Pancreas (tissue), 10 donors: ENCODE measurements at places on chromosomes 5 and 9.

GRCh38 chr5:172276214-172276613, 7.3 kb downstream of the UBTD2 start:
- DNase-seq: no peak

- no peak for DNase-seq
Observed at GRCh38 chr9:131396626-131397025, 2.7 kb downstream of the PRRC2B start.

GRCh38 chr9:133269537-133270362, 5.3 kb downstream of the ABO start:
- DNase-seq: no peak

DNA sequence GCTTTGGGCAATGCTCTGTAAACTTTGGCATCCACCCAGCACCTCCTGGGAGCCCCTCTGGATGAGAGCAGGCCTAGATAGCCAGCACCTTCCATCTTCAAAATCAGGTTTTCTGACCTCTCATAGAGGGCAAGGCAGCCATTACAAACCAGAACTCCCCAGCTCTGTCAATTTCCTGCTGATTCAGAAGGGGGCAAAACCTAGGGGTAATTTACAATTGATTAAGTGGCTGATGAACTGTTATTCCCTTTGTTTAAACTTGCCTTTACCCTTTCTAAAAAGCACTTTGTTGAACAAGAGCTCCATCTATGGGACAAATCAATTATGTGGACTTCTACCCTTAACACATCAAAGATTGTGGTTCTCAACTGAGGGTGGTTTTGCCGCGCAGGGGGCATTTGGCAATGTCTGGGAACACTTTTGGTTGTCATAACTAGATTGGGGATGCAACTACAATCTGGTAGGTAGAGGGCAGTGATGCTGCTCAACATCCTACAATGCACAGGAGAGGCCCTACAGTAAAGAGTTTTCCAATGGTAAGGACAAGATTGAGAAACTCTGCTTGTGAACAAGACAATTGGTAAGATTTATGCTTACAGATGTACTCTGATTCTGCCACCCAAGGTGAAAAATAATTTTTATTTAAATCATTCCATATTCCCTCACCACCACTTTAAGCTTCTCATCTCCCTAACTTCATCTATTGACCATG, 184.1 kb downstream of the MARCHF11 start:
- DNase-seq: no peak

DNA sequence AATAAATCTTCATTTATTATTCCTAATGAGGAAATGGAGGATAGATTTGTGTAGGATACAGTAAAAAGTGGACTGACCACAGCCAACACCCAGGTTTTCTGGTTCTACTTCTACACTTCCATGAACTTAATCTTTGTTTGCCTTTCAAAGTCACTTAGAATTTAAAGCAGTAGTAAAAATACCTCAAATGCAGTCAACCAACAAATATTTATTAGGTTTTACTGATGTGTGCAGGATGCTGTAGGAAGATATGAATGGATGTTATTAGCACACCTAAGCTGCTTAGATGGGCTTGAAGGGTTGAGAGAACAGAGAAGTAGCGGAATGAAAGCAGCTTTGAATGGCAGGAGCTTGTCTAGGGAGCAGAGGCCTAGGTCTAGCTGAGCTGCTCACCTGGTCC, 201.1 kb downstream of the PALM2AKAP2 start:
- no peak for DNase-seq

- DNase-seq: no peak
Observed at GRCh38 chr5:56757077-56757476, 58.3 kb upstream of the MAP3K1 start.

DNA sequence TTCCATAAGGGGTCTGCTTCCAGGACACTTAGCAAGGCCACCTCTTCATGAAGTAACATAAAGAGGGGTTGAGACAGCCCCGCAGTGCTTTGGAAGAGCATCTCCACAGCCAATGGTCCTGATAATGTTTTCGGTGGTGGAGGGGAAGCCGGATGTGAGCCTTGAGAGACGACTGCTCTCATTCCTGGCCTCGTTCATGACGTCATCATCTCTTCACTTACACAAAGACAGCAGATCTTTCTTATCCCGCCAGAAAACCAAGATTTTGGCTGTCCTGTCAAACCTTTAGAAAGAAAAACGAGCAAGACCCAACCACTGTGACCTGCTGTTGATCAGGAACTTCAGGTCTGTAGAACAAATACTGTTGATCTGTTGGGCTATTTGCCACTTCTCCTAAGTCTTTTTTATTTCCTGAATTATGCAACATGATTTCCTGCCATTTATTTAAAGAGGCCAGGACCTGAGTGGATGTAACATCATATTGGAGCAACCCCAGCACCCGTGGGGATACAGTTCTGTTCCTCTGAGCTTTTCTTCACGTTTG, 89.0 kb upstream of the IRX2 start:
- no peak for DNase-seq

- DNase-seq: no peak
Observed at GRCh38 chr9:123255718-123256117, 12.7 kb downstream of the STRBP start.

DNA sequence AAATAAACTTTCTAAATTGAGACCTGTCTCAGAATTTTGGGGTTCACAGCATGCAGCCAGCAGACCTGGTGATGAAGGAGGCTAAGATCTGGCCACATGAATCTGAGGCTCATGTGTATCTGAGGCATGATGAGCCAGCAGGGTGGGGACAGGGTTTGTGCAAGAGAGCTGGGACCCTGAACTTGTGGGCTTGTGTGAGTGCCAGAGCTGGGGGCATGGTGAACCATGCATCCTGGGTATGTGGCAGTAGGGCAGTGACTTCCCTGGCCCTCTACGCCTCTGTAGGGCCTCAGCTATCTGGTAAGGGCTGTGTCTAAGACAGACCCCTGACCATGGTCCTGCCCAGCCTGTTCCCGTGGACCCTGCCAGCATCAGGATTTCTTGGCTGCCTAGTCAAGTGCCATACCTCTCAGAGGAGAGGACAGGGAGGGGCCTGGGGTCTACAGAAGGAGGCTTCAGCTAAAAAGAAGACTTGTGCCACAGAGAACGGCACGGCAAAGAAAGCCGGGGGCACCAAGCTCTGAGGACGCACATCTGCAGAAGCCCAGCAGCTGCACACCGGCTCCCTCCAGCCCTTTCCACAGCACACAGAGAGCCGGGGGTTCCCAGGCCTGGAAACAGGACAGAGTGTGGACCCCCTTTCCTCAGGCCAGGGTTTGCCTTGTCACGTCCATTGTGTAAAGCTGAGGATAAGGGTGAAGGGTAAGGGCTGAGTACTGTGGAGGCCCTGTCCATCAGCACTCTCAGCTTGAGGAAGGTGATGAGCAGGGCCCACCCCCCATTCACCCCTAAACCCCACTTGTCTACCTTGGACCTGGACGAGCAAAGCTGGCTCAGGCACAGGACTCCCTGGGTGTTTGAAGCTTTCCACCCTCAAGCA, 130.1 kb downstream of the MRPL36 start:
- DNase-seq: no peak

- no peak for DNase-seq
Observed at GRCh38 chr9:123863164-123863855, 66.6 kb downstream of the DENND1A start.

- DNase-seq: no peak
Observed at GRCh38 chr5:66891184-66891925, 295.2 kb downstream of the MAST4 start.

- DNase-seq: no peak
Observed at GRCh38 chr5:65394087-65394486, 87.6 kb downstream of the ADAMTS6 start.

DNA sequence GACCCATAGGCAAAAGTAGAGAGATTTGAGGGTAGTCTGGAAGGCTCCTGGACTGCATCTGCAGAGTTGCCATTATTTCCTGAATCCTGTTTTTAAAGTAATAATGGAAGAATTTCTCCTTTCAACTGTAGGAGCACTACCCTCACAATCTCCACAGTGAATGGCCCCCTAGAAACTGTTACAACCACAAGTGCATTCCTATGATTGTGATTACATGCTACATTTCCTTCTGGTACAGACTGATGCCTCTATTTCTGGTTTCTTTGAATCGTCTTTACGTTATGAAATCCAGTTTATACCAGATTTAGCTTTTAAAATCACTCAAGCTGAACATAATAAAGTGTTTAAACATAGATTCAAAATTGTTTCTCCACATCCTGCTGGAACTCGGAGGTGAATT, 49.4 kb downstream of the FRMPD1 start:
- DNase-seq: no peak

- DNase-seq: no peak
Observed at GRCh38 chr9:135303865-135304499, 175.6 kb upstream of the PPP1R26 start.

GRCh38 chr5:19616701-19617215, 371.2 kb downstream of the CDH18 start:
- no peak for DNase-seq

- DNase-seq: no peak
Observed at GRCh38 chr5:77935506-77936364, 159.6 kb upstream of the TBCA start.

DNA sequence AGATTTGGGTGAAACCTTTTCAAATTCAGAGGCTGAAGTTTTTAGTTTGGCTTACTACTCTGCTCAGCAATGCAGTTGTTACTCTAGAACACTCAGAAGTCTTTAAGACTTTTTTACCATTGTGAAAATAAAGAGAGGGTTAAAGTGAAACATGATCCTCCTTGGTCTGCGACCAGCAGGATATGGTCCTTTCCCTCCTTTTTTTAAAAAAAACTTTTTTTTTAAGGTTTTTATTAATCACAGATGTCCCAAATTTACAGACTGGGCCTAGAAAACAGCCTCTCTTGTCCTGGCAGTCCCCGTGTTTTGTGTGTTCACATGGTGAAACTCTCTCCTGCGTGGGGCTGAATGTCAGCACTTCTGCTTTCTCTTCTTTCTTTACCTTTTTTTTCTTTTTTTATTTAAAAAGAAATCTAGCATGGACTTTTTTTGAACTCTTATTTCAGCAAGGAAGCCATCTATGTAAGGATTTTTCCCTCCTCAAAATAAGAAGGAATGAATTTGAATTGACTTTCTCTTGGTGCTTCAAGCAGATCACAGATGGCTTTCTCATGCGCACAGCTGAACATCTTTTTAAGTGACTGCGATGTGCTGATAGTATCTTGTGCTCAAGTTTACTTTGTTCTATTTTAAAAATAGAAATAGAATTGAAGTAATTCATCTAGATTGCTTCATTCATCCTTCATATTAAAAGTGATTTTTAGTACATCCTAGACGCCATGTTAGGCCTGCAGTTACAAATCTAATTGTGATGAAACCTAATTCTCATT, 128.7 kb upstream of the OTULINL start:
- no peak for DNase-seq
